Activated CD4-positive, alpha-beta memory T cell treated with anti-CD3 and anti-CD28 coated beads, Interleukin-2, amount 10 ng/mL, durations not matched to agents 7 days and 5 days (primary cell): ENCODE measurements at places on chromosomes 3 and 15. TPM values are rescaled to one million over a fixed set of nuclear protein-coding genes. Genes with fewer than 3 reads are reported as not detected.

The ZPLD1 gene
- not detected for total RNA-seq

DNA sequence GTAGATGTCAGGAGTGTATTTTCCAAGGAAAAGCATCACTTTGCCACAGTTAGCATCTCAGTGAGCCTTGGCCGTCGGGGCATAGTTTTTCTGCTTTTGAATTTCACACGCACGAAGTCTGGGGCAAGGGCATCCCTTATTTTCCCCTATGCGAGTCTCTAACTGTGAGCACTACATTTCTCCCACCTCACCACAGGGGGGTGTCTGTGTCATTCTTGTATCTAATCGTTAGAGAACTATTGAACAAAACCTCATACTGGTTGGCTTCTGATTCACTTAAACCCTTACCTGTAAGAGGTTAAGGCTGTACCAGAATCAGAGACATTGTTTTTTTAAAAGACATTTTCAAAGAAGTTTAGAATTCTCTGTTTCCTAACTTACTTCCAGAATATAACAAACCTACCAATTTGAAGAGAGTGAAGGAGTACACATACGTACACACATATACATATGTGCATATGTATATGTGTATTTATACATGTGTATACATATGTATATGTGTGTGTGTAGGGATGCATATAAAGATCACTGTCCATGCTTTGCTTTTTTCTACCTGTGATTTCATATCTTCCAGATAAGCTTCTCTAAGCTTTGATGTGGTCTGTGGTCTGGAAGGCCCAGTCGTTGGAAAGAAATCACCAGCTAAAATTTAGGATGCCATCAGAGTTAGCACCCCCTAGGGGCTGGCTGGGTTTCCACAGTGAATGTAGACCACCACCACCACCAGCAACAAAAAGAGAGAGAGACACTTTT, 49.4 kb downstream of the MYZAP start:
- no peak overlapping the region for H3K27ac ChIP-seq
- peaks cover 12% of the 10 kb centered on the region for H3K27me3 ChIP-seq
- H3K4me1 ChIP-seq, result no peaks in the 10 kb centered on the region

DNA sequence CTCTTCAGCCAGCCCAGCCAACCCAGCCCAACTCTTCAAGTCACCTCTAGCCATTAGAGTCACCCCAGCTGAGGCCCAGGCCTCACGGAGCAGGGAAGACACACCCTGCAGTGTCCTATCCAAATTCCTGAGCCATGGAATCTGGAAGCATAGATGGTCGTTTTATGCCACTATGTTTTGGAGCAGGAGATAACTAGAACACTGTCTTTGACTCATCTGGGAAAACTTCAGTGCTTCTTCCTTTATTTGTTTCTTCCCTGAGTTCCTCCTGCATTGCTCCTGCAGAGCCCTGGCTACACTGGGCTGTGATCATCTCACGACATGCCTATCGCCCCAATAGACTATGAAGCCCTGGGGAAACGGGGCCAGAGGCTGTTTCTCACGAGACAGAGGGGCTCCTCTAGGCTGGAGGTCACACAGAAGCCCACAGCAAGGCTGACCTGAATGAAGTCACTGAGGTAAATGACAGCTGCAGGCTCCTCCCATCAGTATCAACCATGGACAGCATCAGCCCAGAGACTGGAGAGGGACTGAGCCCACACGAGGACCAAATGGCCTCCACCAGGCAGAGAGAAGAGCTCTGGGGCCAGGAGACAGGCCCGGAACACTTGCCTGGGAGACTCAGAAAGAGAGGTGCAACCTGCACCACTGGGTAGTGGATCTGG, 22.7 kb downstream of the CRABP1 start:
- no peak overlapping the region for H3K27ac ChIP-seq
- H3K27me3 ChIP-seq, result peaks cover 13% of the 10 kb centered on the region
- no peaks in the 10 kb centered on the region for H3K36me3 ChIP-seq
- no peak overlapping the region for H3K4me3 ChIP-seq
- peaks cover 5% of the 10 kb centered on the region for H3K4me1 ChIP-seq
- no peak for DNase-seq

DNA sequence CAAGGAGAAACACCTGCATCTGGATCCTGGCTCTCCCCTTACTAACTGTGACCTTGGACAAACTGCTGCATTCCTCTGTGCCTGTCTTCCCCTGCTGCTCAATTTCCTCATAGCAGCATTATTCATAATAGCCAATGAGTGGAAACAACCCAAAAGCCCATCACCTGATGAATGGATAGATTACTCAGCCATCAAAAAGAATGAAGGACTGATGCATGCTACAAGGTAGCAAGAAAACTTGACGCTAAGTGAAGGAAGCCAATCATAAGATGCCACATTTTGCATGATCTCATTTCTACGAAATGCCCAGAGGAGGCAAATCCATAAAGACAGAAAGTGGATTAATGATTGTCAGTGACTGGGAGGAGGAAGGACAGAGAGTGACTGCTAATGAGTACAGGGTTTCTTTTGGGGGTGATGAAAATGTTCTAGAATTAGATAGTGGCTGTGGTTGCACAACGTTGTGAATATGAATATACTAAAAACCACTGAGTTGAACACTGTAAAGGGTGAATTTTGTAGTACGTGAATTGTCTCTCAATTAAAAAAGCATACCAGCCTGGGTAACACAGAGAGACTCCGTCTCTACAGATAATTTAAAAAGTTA, 11.2 kb downstream of the IGDCC4 start:
- peaks cover 13% of the 10 kb centered on the region for H3K27me3 ChIP-seq
- no peak for DNase-seq
- no peak overlapping the region for H3K4me3 ChIP-seq
- peaks cover 2% of the 10 kb centered on the region for H3K4me1 ChIP-seq
- H3K27ac ChIP-seq, result no peak overlapping the region
- H3K36me3 ChIP-seq, result no peaks in the 10 kb centered on the region

The SLC28A2 gene
- total RNA-seq, result not detected

DNA sequence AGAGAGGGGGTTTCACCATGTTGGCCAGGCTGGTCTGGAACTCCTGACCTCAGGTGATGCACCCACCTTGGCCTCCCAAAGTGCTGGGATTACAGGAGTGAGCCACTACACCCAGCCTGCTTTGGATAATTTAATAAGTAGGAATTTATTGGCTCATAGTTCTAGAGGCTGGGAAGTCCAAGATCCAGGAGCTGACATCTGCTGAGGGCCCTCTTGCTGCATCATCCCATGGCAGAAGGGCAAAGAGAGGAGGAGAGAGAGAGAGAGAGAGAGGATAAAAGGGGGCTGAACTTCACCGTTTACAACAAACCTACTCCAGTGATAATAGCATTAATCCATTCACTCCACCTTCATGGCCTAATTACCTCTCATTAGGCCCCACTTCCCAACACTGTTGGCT, 62.0 kb upstream of the HES1 start:
- no peak overlapping the region for H3K4me3 ChIP-seq
- peaks cover 19% of the 10 kb centered on the region for H3K4me1 ChIP-seq
- no peak for DNase-seq
- H3K27me3 ChIP-seq, result peaks cover 81% of the 10 kb centered on the region
- no peak overlapping the region for H3K27ac ChIP-seq

DNA sequence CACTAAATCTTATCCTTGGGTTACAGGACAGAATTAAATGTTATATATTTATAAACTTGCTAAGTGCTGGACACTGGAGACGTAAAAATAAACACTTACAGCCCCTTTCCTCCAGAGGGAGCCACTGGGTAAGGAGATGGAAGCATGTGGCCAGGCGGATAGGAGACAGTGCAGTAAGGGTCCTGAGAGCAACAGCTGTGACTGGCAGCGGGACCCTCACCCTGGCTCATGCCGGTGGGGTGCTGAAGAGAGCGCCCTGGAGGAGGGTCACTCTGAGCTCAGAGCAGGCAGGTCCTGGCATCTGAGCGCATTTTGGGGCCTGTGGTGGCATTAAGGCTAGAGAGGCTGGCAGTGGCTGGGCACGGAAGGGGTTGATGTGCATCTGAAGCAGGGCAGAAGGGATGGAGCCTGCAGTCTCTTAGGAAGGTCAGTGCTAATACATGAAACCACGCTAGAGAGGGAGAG, 16.0 kb downstream of the SEC61A1 start:
- no peaks in the 10 kb centered on the region for H3K27me3 ChIP-seq
- no peak overlapping the region for H3K4me3 ChIP-seq
- DNase-seq, result no peak
- no peak overlapping the region for H3K27ac ChIP-seq

GRCh38 chr3:66035763-66036477, 2.8 kb downstream of the MAGI1 start:
- no peaks in the 10 kb centered on the region for H3K36me3 ChIP-seq
- H3K4me3 ChIP-seq, result no peak overlapping the region
- H3K4me1 ChIP-seq, result peaks cover 21% of the 10 kb centered on the region
- no peak overlapping the region for H3K27ac ChIP-seq

GRCh38 chr3:183265157-183265642, 12.1 kb downstream of the B3GNT5 start:
- DNase-seq, result no peak
- H3K27me3 ChIP-seq, result no peaks in the 10 kb centered on the region
- H3K4me1 ChIP-seq, result peaks cover 3% of the 10 kb centered on the region
- no peak overlapping the region for H3K27ac ChIP-seq
- peaks cover 3% of the 10 kb centered on the region for H3K36me3 ChIP-seq
